Activated T-helper 9 cell treated with anti-CD3 and anti-CD28 coated beads, Interleukin-2, amount 50 U/mL, for 16 hours (primary cell): ENCODE measurements at places on chromosomes 6 and 20.

DNA sequence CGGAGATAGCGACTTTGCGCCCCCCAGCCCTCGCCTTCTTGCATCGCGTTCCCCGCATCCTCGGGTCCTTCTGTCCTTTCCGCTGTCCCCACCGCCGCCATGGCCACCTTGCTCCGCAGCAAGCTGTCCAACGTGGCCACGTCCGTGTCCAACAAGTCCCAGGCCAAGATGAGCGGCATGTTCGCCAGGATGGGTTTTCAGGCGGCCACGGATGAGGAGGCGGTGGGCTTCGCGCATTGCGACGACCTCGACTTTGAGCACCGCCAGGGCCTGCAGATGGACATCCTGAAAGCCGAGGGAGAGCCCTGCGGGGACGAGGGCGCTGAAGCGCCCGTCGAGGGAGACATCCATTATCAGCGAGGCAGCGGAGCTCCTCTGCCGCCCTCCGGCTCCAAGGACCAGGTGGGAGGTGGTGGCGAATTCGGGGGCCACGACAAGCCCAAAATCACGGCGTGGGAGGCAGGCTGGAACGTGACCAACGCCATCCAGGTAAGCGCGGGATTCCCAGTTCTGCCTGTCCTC lies 401 bp downstream of the SLC32A1 start:
- no peak for DNase-seq

- DNase-seq = no peak
Observed at GRCh38 chr6:47473791-47474346, 3.7 kb upstream of the CD2AP start.

DNA sequence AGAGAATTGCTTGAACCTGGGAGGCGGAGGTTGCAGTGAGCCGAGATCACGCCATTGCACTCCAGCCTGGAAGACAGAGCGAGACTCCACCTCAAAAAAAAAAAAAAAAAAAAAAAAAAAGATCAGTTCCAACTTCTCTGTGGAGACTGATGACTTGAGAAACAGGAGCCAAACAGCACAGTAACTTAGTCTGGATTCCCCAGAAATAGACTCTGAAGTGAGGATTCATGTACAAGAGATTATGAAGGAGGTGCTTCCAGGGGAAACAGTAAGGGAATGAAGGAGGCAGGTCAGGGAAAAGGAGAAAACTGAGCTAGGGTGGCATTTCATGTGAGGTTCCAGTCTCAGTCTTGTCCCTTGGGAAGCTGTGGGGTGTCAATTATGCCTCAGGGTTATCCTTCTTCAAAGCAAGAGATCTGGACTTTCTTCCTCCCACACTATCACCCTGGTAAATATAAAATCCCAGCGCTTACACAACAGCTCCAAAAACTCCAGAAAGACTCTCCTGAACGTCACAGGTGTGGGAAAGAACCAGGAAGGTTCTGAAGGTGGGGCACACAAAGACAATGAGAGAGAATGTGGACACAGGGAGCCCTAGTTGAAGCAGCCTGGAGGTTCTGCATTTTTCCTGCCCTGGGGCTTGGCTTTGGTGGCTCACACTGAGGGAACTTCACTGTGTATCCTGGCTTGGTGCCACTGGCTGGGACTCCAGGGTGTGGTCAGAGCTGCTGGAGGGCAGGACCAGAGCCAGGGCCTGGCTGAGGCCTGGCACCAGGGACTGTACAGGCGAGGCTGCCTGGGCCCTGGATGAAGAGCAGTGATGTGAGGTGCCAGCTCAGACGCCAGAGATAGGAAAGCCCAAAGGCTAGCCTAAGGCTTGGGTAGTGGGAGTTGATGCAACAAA lies 46.8 kb downstream of the PCNA start:
- no peak for DNase-seq

- DNase-seq = no peak
Observed at GRCh38 chr20:61694682-61695081, 371.0 kb downstream of the TAF4 start.

DNA sequence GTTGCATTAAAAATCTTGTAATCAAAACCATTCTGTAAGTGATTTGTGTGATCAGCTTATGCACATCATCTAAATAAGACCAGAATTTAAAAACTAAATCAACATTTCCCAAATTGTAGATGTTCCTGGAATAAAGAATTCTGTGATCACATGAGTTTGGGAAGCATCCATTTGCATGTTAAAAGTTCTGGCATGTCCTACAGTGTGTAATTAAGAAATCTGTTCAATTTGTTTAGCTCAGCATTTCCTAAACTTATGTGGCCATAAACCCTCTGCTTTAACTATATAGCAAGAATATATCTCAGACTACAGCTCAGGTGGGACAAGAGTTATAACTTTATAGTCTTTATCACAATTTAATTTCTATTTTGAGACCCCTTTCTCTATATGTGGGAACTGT lies 399.1 kb downstream of the LAMA2 start:
- DNase-seq = no peak

- DNase-seq = no peak
Observed at GRCh38 chr6:25449774-25450173, 170.6 kb downstream of the CARMIL1 start.

DNA sequence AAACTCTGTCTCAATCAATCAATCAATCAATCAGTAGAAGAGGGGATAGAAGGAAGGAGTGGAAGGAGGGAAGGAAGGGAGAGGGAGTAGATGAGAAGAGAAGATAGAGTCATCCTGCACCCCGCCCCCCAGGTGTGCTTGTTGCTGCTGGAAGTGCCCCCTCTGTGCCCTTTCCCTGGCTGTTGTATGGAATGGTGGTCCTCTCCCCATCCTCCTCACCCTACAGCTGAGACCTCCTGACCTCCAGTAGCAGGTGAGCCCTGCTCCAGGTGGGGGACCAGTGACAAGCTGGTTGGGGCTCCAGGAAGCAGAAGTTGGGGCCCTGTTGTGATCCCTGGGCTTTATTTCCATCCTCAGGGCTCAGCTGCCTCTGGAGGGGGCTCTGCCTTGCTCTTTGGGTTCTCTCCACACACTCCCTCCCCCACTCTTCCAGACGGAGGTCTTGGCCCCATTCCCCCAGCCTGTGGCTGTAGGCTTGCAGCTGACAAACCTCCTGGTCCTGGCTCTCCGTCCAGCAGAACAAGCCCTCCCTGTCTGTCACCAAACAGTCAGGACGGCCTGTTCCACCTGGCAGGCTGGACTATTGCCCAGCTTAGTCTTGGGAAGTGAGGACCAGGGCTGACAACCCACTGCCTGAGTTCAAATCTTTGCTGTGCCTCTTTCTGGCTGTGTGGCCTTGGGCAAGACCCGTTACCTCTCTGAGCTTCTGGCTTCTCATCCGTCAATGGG lies 26.0 kb upstream of the SCRT2 start:
- no peak for DNase-seq

- DNase-seq = no peak
Observed at GRCh38 chr20:2237059-2237458, 58.7 kb upstream of the TGM3 start.

DNA sequence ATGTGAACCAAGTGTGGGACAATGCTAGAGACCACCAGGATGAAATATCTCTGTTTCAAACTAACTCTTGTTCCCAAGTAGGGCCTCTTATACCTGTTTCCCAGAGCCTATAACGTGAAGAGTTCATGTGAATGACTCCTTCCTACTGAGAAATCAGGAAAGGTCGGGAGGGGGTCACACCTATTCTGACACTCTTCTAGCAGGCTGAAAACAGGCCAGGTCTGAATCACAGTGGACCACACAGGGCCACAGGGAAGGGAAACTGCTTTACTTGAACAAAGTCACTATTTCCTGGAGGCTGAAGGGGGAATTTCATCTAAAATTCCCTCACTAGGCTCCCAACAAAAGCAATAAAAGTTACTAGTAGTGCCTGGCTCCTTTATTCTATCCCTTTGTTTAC lies 88.4 kb upstream of the BMP2 start:
- DNase-seq = no peak

DNA sequence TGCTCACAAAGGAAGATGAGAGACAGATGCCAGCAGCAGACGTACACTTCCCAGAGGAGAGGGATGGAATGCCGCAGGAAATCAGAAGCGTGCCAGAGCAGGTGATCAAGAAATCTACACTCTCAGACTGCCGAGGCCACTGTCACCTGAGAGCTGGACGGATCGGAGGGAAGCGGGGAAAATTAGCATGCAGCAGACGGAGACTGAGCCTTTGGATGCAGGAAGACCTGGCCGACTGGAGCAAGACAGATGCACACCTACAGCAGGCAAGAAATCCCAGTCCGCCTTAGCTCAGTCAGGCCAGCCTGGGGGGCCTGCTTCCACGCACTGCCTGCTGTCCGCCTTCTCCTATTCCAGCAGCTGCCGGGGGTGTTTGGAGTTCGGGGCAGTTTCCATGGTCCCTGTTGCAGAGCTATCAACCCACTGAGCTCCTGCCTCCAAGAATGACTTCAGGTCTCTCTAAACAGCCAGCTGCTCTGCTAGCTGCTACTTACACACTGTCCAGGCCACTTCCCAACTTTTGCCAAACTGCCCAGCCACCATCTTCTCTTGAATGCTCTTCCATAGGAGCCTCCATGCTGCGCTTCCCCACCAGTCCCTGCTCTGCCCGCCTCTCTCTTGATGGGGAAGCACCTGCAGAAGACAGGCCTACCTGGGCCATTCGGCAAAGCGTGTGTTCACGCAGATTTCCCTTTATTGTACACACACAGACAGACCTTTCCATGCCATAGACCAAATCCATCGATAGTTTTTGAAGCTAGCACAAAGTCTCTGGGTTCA lies 368.5 kb downstream of the ZFAND3 start:
- no peak for DNase-seq

GRCh38 chr6:108030211-108030610 lies 44.3 kb downstream of the OSTM1 start:
- no peak for DNase-seq

DNA sequence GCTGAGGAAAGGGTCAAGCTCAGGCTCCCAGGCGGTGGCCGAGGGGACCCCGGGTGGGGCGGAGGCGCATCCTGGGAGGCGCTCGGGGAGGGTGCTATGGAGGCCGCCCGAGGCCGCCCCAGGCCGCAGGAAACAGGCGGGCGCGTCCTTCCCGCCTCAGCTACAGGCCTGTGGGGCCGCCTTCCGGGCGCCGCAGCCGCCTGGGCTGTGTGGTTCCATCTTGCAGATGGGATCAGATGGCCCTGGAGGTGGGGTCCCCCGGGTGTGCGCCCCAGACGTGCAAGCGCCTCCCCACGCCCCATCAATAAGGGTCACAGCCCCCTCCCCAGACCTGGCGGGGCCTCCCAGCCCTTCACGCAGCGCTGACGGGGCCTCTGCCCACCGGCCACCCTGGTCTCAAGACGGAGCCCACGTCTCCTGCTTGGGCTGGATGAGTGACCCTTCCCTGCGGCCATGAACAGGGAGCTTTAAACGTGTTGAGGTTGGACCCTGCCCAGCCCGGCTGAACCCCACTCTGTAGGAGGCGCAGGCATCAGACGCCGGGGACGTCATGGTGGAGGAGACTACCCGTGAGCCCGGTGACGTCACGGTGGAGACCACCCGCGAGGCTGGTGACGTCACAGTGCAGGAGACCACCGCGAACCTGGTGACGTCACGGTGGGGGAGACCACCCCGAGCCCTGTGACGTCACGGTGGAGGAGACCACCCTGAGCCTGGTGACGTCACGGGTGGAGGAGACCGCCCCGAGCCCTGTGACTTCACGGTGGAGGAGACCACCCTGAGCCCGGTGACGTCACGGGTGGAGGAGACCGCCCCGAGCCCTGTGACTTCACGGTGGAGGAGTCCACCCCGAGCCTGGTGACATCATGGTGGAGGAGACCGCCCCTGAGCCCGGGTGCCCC lies 267.0 kb downstream of the DLL1 start:
- DNase-seq = no peak

GRCh38 chr6:21764989-21765388 lies 171.4 kb downstream of the SOX4 start:
- no peak for DNase-seq

- DNase-seq = no peak
Observed at GRCh38 chr6:112202639-112203341, 51.6 kb downstream of the LAMA4 start.

- DNase-seq = peak; percentile 39
Observed at GRCh38 chr6:41936073-41936837, 5.4 kb downstream of the CCND3 start.

- no peak for DNase-seq
Observed at GRCh38 chr6:95383878-95384277, 193.5 kb upstream of the MANEA start.

DNA sequence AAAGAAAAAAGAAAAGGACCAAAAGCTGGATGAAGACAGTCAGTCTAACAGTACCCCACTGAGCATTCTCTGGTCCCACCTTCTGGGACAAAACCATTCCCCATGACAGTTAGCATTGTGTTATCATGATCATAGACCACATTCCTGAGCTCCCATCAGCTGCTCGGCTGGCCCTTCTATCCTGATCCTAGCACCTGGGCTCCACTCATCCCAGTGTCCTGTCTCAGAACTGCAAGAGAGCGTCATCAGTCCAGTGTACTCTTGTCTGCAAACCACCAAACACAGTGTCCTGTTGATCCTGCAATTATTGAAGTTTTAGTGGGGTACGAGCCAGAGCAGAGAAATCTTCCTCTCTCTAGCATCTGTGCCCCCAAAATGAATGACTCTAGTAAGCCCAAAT lies 16.0 kb upstream of the TAAR1 start:
- no peak for DNase-seq

- no peak for DNase-seq
Observed at GRCh38 chr6:46412662-46413061, 78.6 kb downstream of the RCAN2 start.

- DNase-seq = no peak
Observed at GRCh38 chr20:19747903-19748302, 10.2 kb upstream of the RIN2 start.
